ENCODE measurements at places on chromosomes 12 and 14. TPM values are rescaled to one million over a fixed set of nuclear protein-coding genes. Genes with fewer than 3 reads are reported as not detected.

DNA sequence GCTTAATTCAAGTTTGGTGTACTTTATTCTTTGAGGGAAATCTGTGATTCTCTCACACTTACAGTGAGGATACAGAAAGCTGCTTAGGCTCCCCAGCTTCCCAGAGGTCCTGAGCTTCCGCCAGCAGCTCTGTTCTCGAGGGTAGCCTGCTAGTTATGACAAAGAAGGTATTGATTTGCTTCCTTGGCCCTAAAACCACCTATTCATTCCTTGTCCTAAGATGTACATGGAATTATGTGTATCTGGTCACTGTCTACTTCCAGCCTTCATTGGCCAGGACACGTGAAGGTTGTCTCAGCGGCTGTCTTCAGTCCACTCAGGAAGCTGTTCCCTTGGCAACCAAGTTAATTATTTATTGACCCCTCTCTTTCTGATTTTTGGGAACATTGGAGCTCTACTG, 55.7 kb downstream of the GALNT8 start:
- DNase-seq = no peak

DNA sequence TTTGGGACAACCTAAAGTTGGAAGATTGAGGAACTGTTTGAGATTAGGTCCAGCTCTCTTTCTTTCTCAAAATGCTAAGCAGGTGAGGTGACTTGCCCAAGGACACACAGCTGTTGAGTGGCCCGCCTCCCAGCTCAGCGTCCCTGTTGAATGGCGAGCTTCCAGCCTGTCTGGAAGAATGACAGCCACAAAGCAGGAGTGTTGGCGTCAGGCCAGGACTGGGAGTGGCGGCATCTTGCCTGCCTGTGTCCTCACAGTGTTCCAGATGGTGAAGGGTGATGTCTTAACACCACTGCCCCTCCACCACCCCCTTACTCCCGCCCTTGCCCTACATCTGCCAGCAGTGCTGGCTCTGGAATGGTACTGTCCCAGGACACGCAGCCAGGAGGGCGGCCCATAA, 4.4 kb upstream of the CEBPE start:
- peak; percentile 92 for DNase-seq

DNA sequence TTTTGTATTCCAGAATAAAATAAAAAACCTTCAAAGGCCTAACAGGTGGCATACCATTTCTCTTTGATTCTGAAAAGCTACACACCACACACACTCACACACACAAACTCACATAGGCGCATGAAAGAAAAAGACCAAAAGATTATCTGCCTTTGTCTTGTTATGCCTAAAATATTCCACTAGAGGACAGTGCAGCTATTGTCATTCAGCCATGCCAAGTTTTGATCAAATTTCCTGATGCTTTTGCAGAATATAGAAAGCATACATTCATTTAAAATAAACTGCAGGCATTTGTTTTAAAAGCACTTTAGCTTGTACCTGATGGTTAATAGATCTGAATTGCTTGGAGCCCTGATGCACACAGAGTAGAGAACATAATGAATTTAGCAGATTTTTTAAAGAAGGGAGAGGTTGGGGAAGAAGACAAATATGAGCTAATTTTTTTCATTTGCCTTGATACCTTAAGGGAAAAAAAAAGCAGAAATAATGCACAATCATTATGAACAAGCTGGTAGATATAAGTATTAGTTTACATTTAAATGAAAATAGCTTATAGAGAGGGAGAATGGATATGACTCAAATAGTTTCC, 1766.9 kb upstream of the SEL1L start:
- no peak for DNase-seq

DNA sequence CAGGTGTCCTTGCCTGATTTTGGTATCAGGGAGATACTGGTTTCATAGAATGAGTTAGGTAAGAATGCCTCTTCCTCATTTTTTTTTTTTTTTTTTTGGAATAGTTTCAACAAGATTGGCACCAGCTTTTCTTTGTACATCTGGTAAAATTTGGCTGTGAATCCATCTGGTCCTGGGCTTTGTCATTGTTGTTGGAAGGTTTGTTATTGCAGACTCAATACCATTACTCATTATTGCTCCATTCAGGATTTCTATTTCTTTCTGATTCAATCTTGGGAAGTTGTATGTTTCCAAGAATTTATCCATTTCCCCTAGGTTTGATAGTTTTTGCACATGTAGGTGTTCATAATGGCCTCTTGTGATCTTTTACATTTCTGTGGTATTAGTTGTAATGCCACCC, 126.0 kb upstream of the KITLG start:
- DNase-seq = no peak

- no peak for DNase-seq
These were observed 488.5 kb upstream of the TBX3 start for GRCh38 chr12:115172521-115172920.

DNA sequence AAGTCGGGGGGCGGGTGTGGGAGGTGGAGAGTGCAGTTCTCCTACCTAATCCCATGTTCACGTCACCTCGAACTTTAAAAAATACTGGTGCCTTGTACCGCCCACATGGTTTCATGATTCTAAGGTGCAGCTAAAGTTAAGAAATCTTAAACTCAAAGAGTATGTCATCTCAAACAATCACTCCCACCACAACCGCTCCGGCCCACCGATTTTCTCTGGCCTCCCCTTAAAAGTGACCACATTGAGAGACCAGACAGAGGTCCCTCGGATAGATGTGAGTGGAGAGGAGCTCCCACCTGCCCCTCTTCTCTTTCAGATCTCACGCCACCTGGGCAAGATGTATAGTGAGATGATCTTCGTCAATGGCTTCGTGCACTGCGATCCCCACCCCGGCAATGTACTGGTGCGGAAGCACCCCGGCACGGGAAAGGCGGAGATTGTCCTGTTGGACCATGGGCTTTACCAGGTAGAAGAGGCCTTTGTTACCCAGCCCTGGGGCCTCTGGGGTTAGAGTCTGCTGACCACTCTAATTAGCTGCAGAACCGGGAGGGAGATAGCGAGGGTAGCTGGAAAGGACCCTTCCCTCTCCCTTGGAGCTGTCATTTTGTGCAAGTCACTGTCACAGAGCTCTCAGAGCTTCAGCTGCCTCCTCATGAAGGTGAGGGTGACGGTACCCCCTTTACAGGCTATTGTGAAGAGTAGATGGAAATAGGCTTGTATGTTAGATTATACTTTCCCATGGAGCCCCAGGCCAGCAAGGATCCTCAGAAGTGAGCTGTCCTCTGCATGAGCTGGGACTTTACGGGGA, 124.4 kb downstream of the ADCK1 start:
- DNase-seq = no peak

DNA sequence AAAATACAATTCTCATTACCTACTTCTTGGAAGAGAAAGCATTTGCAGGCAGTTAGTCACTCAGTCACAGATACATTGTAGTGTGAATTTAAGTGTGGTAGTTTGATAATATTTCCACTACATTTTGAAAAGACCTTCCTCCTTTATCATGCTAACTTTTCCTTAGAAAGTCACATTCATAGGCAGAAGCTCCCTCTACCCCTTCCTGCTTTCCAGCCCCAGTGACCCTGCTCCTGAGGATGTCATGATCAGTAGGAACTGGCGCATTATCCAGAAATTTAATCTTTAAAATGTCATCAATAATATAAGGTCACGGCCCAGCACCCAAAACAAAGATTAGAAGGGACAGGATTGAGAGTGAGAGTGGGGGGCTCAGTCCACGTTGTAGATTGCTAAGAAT, 707.4 kb upstream of the STXBP6 start:
- no peak for DNase-seq

DNA sequence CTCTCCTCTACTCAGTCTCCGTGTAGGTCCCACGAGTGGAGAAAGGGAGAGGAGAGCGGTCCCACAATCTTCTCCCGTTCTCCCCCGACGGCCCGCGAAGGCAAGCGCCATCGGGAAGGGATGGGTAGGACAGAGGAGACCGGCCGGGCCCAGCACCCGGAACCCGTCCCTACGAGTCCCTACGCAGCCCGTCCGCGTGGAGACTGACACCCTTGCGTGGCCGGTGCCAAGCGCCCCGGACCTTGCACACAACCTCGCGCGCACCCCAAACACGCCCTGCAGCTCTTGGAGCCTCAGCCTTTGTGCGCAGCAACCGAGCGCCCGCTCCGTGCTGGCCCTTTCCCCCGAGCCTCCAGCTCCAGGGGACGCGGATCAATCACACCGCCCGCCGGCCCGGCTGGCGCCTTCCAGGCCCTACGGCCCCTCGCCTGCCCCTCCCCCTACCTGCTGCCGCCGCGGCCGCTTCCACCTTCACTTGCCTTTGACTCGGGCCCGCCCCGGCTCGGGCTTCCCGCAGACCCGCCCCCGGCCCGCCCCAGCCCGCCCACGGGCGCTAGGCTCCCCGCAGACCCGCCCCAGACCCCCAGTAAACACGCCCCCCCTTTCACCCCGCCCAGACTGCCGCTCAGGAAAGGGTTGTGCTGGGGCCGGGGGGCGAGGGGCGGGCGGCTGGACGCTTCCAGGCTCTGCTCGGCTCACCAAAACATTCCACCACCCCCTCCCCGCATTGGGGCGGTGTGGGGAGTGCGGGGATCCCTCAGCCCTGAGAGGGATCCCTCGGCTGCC, at the start of gene NDRG2:
TSS of gene NDRG2 (minus strand) at position 477 of the 786 bp plus-strand sequence. CDS start 1,746 bp downstream, outside the sequence.
- DNase-seq = peak; percentile 90

DNA sequence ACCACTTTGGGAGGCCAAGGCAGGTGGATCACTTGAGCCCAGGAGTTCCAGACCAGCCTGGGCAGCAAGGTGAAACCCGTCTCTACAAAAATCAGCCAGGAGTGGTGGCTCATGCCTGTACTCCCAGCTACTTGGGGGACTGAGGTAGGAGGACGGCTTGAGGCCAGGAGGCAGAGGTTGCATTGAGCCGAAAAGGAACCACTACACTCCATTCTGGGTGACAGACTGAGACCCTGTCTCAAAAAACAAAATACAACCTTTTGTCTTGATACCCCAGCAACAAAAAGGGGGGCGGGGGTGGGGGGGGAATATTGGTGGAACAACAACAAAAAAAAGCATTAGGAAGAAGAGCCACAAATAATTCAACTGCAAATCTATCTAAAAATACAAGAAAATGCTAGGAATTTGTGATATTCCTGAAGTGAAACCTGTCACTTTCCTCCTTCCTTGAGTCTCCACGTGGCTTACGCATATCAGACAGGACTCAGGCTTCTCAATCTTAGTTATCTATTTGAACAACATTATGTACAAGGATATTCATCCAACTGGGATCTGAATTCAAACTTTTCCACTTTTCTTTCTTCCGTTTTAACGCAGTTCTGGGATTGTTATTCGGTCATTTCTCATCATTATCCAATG, 1.3 kb downstream of the R3HDM2 start:
- DNase-seq = no peak

SPSB2 gene
- total RNA-seq = 16.5 TPM

TRHDE gene
- 0.49 TPM for total RNA-seq

A2M gene
- total RNA-seq = 58.0 TPM

Measured in suprapubic skin (tissue), 4 donors.